Stomach (tissue), 19 donors: ENCODE measurements at places on chromosomes 3 and 15. TPM values are rescaled to one million over a fixed set of nuclear protein-coding genes. Genes with fewer than 3 reads are reported as not detected.

GRCh38 chr15:64247906-64248541, 85.2 kb upstream of the PPIB start:
- peak; percentile 91 for DNase-seq

GRCh38 chr3:74282202-74282601, 332.3 kb downstream of the CNTN3 start:
- no peak for DNase-seq

DNA sequence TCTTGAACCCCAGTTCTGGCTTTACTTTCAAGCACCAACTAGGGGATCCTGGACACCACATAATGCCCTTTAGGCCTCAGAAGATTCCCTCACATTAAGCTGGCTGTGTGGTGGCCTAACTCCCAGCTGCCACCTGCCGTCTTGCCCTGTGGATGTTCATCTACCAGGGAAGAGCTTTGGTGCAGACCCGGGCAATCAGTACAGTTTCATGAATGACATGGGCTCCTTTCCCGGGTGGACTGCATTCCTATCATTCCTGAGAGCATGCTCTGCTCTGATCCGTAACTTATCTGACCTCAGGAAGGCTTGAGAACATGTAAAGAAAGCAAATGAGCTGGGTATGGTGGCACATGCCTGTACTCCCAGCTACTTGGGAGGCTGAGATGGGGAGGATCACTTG, 50.0 kb upstream of the GSK3B start:
- peak; percentile 34 for DNase-seq

- DNase-seq, result no peak
These were observed 58.4 kb downstream of the MESD start for GRCh38 chr15:80931191-80931590.

The SLC9C1 gene
- not detected for total RNA-seq
